ENCODE measurements at places on chromosomes 2 and 18.

DNA sequence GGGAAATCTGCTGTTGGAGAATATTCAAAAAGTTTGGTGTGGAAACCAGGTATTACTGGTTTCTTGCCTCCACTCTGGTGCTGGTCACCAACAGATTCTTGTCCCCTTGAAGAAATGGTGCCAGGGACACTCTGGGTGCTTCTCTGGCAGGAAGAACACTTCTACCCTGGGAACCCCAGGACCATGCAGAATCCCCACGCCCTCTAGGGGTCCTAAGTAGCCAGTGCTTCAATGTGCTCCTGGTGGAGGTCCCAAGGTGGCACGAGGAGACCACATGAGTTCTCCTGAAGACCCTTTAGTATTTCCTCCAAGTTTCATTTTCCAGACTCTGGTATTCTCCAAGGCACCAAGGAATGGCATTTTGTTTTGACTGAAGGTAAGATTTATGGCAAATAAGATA lies 380.6 kb downstream of the TSN start:
- DNase-seq = peak; percentile 14

DNA sequence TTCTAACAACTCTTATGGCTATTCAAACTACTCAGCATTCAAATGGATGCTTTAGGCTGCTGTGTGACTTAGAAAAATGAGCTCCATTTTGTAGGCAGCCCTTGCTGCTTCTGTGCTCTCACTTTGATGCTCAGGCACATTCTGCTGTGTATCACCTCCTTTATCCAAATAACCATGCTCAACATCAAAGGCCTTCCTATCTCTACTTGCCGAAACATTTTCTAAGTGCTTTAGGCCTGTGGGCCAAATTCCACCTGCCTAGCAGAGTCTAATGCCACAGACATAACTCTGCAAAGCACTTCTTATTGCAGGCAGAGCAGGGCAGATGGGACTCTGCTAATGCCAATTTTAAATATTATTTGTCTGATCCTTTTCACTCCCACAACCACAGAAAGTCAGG lies 397.4 kb downstream of the RND3 start:
- no peak for DNase-seq

- no peak for DNase-seq
Observed at GRCh38 chr2:85441864-85442263, 23.4 kb downstream of the SH2D6 start.

- DNase-seq = no peak
Observed at GRCh38 chr2:171325886-171326585, 107.8 kb downstream of the METTL8 start.

GRCh38 chr2:188695953-188696352 lies 278.2 kb upstream of the COL3A1 start:
- DNase-seq = peak; percentile 56

DNA sequence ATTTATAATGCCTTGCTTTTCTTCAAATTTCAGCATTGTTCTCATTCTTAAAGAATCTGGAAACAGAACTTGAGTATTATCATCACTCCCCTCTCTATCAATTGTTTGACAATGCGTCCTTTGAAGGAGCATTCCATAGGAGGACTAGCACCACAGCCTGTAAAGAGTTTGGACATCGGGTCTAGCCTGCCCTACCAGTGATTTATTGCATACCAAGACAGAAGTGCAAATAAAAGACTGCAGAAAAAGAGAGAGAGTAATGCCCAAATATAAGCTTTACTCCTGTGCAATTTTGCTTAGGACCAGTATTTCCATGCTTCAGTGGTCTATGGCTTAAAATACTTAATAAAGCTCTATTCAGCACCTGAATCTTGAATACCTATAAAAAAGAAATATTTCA lies 55.4 kb upstream of the MAP2 start:
- no peak for DNase-seq

DNA sequence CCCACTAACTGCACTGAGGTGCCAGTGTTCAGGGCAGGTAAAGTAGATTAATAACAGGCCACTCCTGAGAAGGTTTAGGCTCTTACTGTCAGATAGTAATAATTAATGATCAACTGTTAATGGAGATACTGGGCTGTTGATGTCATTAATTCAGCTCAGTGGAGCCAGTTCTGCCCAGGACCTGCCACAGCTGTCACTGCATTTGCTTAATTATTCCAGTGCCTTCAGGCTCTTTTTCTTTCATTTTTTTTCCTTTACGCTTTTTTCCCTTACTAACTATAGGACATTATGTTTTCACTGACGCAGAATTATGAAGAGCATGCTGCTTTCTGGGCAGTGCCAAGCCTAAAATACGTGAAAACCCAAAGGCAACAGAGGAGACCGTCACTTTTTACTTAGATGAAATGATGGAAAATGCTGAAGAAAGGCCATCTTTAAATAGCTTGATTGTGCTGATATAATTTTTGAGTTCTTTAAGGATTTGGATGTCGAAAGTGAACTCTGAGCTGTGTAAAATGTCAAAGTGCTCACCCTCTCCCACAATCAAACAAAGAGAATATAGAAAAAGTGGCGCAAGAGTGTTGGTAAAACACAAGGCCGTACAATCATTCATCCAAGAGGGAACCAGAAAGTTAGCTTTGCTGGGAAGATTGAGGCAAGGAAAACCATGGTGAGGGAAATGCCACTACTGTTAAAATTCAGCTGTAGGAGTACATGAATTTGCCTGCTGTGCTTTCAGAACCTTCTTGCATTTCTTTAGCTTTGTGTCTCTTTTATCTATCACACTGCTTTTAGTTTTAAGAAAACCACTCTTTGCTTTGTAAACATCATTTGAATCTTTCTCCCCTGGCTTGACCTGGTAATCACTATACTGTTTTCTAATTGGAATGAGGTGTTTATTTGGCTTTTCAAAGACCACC lies 192.0 kb upstream of the ZEB2 start:
- DNase-seq = no peak

GRCh38 chr2:26193578-26194231 lies 20.8 kb downstream of the GAREM2 start:
- DNase-seq = no peak

DNA sequence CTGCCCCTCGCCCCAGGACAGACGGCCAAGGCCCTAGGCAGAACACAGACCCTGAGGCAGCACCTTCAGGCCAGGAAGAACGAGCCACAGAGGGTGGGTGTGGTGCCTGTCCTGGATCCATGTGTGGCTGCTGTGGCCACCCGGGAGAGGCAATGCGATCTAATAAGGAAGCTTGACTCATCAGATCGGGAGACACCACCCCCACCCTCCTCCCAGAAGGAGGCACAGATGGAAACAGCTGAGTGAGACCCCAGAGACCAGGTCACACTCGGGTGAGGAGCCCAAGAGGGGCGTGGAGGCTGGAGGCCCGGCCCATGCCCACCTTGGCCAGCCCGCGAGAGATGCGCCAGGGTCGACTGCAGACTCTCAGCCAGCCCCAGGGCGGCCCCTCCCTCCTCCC lies 20.3 kb downstream of the KCNG2 start:
- DNase-seq = no peak

DNA sequence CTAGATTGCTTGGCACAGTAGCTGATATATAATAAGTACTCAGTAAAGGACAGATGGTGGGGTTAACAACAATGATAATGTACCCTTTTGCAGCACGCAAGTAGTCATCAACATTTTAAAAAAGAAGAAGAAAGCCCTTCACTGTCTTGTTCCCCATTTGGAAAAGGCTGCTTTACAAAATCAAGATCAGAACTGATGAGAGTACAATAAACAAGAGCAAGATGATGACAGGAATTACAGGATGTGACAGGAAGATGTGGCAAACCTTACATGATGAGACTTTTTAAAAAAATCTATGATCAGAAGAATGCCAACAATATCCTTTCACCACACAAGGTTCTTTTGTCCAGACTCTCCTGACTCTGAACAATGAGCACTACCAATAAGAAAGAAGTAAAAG lies 9.1 kb downstream of the TYW5 start:
- DNase-seq = no peak

- no peak for DNase-seq
Observed at GRCh38 chr2:190283783-190284182, 35.8 kb downstream of the HIBCH start.

GRCh38 chr2:146203064-146203624 lies 1641.7 kb upstream of the ACVR2A start:
- DNase-seq = no peak

GRCh38 chr18:7733642-7734041 lies 166.5 kb downstream of the PTPRM start:
- DNase-seq = no peak

DNA sequence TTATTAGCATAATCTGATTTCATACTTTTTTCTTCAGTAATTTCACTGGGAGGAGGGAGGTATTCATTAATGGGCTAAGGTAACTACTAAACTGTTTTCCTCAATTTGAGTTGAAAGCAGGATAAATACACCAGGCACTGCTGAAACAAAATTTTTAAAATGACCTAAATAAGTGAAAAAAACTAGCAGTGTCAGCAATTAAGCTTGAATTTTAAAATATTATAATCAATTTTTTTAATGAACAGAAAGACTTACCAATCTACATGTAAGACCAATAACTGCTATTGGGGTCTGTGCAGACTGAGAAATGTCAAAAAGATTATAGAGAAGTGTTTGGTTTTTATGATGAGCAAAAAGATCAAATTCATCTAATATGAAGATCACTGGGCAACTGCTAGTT lies 68.4 kb downstream of the ORC4 start:
- DNase-seq = no peak

GRCh38 chr2:150552041-150552820 lies 64.8 kb upstream of the RND3 start:
- DNase-seq = no peak

- DNase-seq = no peak
Observed at GRCh38 chr18:37302519-37302918, 263.1 kb downstream of the CELF4 start.

DNA sequence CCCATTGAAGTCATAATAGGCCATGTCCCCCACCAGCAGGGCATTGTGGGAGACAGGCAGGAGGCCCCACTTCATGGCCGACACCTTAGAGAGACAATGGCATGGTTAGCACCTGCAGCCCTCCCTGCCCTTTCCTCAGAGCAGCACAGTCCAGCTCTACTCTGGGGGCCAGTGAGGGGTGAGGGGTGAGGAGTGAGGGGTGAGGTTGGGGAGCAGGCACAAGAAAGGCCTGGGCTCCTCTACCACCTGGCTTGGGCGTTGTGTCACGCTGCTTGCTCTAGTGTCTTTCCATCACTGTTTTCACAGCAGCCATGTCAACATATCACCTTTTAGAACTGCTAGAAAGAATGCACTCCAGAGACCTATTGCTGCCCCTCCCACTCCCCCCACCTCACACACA lies 77.2 kb downstream of the ADD2 start:
- DNase-seq = no peak

All from HS-5 (cell line).